ENCODE measurements at places on chromosomes 2 and 18. TPM values are rescaled to one million over a fixed set of nuclear protein-coding genes. Genes with fewer than 3 reads are reported as not detected.

PLA2R1 gene
- polyA plus RNA-seq: 0.61 TPM

DSC1 gene
- polyA plus RNA-seq: not detected

IL18R1 gene
- polyA plus RNA-seq: 4.9 TPM

LRRC30 gene
- polyA plus RNA-seq: not detected

XDH gene
- 16.8 TPM for polyA plus RNA-seq

NT5DC4 gene
- not detected for polyA plus RNA-seq

NXPH2 gene
- 0.15 TPM for polyA plus RNA-seq

DTNA gene
- polyA plus RNA-seq: 1.2 TPM

ANKRD62 gene
- polyA plus RNA-seq: not detected

KLHL30 gene
- polyA plus RNA-seq: not detected

CENPA gene
- 0.17 TPM for polyA plus RNA-seq

HOXD1 gene
- not detected for polyA plus RNA-seq

RESP18 gene
- polyA plus RNA-seq: not detected

MC5R gene
- polyA plus RNA-seq: not detected

CYTIP gene
- 1.6 TPM for polyA plus RNA-seq

DSG2 gene
- 5.4 TPM for polyA plus RNA-seq

NYAP2 gene
- not detected for polyA plus RNA-seq

C1QL2 gene
- not detected for polyA plus RNA-seq

PLCD4 gene
- polyA plus RNA-seq: 0.07 TPM

TXNDC2 gene
- polyA plus RNA-seq: not detected

NAPG gene
- 12.6 TPM for polyA plus RNA-seq

L3MBTL4 gene
- 2.3 TPM for polyA plus RNA-seq

RIT2 gene
- polyA plus RNA-seq: not detected

AQP12B gene
- polyA plus RNA-seq: not detected

CCL20 gene
- 0.36 TPM for polyA plus RNA-seq

NEB gene
- 0.37 TPM for polyA plus RNA-seq

TUBA3E gene
- polyA plus RNA-seq: 0.05 TPM

DUSP2 gene
- polyA plus RNA-seq: 0.99 TPM

ZC3H6 gene
- 0.99 TPM for polyA plus RNA-seq

C18orf54 gene
- 0.24 TPM for polyA plus RNA-seq

PPP1R1C gene
- 5.6 TPM for polyA plus RNA-seq

IL1RL1 gene
- polyA plus RNA-seq: 5.2 TPM

GALNT1 gene
- 24.8 TPM for polyA plus RNA-seq

ASPRV1 gene
- 0.21 TPM for polyA plus RNA-seq

KYNU gene
- 33.4 TPM for polyA plus RNA-seq

NPAS2 gene
- 24.3 TPM for polyA plus RNA-seq

PIEZO2 gene
- polyA plus RNA-seq: 1.1 TPM

UGT1A5 gene
- polyA plus RNA-seq: 1.8 TPM

FEV gene
- not detected for polyA plus RNA-seq

ZAP70 gene
- 1.2 TPM for polyA plus RNA-seq

CSRNP3 gene
- 0.18 TPM for polyA plus RNA-seq

SCN9A gene
- polyA plus RNA-seq: 1.2 TPM

ROCK1 gene
- 12.4 TPM for polyA plus RNA-seq

GALR1 gene
- polyA plus RNA-seq: not detected

CPLX4 gene
- not detected for polyA plus RNA-seq

CCDC85A gene
- 0.14 TPM for polyA plus RNA-seq

TMEM17 gene
- polyA plus RNA-seq: 1.8 TPM
